ENCODE measurements at places on chromosomes 2 and 18. TPM values are rescaled to one million over a fixed set of nuclear protein-coding genes. Genes with fewer than 3 reads are reported as not detected.

The CABLES1 gene
- total RNA-seq: 2.7 TPM

The FZD7 gene
- 0.60 TPM for total RNA-seq

The PARD3B gene
- total RNA-seq: 0.53 TPM

The CNGA3 gene
- not detected for total RNA-seq

The IL1R1 gene
- 1.3 TPM for total RNA-seq

The CCL20 gene
- total RNA-seq: 4.7 TPM

The CEBPZOS gene
- 36.3 TPM for total RNA-seq

The STK25 gene
- 108 TPM for total RNA-seq

The TNFAIP6 gene
- total RNA-seq: not detected

The NT5C1B gene
- not detected for total RNA-seq

The CNRIP1 gene
- not detected for total RNA-seq

The ATP6V1B1 gene
- not detected for total RNA-seq

The CIAO1 gene
- 64.4 TPM for total RNA-seq

The MARCO gene
- total RNA-seq: not detected

The HIBCH gene
- total RNA-seq: 17.3 TPM

The NOL4 gene
- total RNA-seq: not detected

The REEP1 gene
- total RNA-seq: not detected

The EEF1B2 gene
- 489 TPM for total RNA-seq
